ENCODE measurements at places on chromosomes 5 and 9.
A peak's percentile ranks its signal among the peaks of the same experiment; 100 is the strongest.

DNA sequence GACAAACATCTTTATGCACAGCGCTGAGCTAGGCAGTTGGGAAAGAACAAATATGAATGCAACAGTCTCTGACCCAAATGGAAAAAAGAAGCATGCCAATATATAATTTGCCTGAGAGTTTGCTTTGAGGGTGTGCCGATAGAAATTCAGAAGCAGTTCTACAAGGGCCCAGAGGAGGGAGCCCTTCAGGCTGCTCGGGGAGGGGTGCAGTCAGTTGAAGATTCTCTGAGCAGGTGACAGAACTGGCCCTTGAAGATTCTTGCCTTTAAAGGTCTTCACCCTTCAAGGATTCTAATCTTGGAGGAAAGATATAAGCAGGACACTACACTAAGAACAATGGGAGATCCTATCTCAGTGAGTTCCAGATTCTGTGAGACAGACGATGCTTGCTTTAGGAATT, 3.7 kb upstream of the PAPPA start:
- peak; percentile 28 for DNase-seq

DNA sequence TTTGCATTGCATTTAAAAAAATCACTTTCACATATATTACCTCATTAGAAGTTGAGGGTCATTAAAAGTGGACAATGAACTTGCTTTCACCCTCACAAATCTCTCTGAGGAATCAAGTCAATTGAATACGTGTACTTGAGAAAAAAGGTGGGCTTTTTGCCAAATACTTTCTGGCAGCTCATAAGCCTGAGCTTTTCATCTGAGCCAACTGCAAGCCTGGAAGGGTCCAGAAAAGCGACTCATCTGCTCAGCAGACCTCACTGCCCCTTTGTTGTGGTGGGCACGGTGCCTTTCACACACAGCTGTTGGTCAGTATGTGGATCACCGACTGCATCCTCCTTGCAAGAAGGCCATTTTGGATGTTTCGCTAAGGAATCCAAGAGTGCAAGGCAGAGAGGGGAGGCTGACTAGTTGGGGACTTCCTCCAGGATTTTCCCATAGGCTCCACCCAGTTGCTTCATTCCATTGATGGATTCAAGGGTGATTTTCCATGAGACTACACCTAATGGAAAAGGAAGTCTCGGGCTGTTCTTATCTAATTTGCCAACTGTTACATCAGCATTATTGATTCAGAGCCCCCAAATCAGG, 564.7 kb downstream of the PDE4D start:
- DNase-seq: peak; percentile 74

- DNase-seq: peak; percentile 50
Measured at GRCh38 chr9:125544484-125544883, 162.5 kb downstream of the MAPKAP1 start.

- DNase-seq: no peak
Measured at GRCh38 chr5:15431923-15432322, 68.1 kb upstream of the FBXL7 start.

DNA sequence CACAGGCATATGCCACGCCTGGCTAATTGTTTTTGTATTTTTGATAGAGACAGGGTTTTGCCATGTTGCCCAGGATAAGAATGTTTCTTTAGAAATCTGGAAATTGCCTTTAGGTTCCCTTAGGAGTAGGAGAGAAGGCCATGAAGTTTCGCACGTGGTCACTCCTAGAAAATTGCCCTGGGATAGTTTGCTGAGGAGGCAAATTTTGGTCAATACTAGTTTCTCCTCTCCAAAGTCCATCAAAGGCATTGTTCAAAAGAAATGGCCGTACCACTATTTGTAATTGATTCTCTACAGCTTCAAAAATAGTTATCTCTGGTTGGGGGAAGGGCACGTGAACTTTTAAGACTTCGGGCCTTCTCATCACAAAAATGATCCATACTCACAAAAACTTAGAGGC, 845 bp upstream of the SLC30A5 start:
- DNase-seq: no peak

GRCh38 chr5:104702212-104702611, 1139.6 kb upstream of the NUDT12 start:
- no peak for DNase-seq

- DNase-seq: no peak
Measured at GRCh38 chr5:18985171-18985758, 1002.7 kb downstream of the CDH18 start.

DNA sequence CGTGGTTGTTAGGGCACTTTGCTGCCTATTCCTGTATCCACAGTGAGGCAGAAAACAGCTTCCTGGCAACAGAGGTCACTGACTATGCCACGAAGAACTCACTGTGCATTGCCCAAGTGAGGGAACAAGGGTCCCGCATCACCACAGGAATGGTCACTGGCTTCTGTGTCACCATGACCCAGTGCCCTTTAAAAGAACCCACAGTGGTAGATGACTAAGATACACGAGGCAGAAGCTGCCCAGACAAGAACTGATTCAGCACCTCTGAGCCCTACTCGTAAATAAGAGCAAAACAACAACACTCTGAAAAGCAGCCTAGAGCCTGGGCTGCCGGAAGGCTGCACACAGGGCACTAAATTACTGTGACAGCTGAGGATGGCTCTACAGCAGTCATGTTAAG, 236.6 kb upstream of the RASEF start:
- DNase-seq: no peak

DNA sequence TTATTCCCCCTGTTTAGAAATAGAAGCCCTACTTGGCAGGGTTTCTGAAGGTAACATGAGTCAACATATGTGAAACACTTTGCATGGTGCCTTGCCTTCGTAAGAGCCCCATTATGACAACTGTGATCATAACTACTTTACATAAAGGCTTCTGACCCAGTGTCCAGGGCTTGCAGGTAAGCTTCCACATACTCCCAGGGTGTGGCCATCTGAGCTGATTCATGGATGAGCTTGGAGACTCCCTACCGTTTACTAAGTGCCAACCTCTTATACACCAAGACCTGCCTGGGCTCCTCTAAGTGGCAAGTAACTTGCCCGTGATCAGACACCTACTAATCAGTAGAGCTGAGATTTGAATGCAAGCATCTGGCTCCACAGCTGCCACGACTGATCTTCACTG, 62.8 kb upstream of the C5orf58 start:
- DNase-seq: no peak

- peak; percentile 75 for DNase-seq
Measured at GRCh38 chr9:84668196-84669012, 1.1 kb upstream of the NTRK2 start.

- peak; percentile 69 for DNase-seq
Measured at GRCh38 chr5:169024421-169024820, 276.5 kb downstream of the SLIT3 start.

Data from lung (tissue), 17 donors.